ENCODE measurements at places on chromosomes 2 and 18. TPM values are rescaled to one million over a fixed set of nuclear protein-coding genes. Genes with fewer than 3 reads are reported as not detected.

The ZNF804A gene
- total RNA-seq = 1.3 TPM

DNA sequence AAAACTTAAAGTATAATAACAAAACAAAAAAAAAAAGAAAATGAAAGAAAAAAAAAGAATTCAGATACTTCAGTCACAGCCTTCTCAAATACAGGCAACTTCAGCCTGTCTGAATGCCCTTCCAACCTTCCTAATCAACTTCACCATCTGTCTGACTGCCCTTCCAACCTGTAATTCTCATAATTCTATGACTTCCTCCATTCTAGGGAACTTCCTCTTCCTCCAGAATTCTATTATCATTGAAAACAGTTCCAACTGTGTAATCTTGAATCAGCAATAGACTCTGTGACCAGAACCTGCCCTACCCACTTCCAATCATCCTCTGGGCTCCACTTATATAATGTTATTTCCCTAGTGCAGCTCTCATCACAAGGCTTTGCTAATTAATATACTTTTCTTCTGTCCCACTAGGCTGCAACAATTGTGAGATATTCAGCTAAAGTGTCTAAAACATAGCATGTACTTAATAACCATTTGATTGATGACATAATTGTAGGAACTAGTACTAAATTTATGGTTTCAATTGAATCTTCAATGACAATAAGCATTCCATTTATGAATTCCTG lies 127.3 kb downstream of the UPP2 start:
- H3K36me3 ChIP-seq = no peaks in the 10 kb centered on the region
- H3K27me3 ChIP-seq = no peaks in the 10 kb centered on the region
- H3K27ac ChIP-seq = no peak overlapping the region
- no peaks in the 10 kb centered on the region for H3K4me1 ChIP-seq

- no peaks in the 10 kb centered on the region for H3K27me3 ChIP-seq
- H3K4me1 ChIP-seq = peaks cover 4% of the 10 kb centered on the region
- DNase-seq = no peak
- H3K36me3 ChIP-seq = no peaks in the 10 kb centered on the region
- no peak overlapping the region for H3K27ac ChIP-seq
- H3K4me3 ChIP-seq = no peak overlapping the region
Observed at GRCh38 chr18:13392029-13392750, 173.6 kb downstream of the LDLRAD4 start.

DNA sequence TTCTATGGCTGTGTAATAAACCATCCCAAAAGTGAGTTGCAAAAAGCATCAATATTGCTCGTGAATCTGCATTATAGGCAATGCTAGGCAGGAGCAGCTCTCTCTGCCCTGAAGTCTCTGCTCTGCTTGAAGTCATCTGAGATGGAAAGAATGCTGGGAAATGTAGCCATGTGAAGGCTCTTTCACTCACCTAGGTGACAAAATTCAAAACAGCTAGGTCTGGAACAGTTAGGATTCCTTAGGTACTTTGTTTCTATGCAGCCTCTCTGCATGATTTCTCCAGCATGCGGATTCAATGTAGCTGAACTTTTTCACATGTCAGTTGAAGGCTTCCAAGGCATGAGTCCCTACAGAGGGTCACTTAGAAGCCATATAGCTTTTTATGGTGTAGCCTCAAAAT lies 1383.7 kb downstream of the LRP1B start:
- no peak overlapping the region for H3K27ac ChIP-seq
- no peaks in the 10 kb centered on the region for H3K27me3 ChIP-seq
- H3K4me3 ChIP-seq = no peak overlapping the region
- H3K36me3 ChIP-seq = no peaks in the 10 kb centered on the region
- no peaks in the 10 kb centered on the region for H3K4me1 ChIP-seq

DNA sequence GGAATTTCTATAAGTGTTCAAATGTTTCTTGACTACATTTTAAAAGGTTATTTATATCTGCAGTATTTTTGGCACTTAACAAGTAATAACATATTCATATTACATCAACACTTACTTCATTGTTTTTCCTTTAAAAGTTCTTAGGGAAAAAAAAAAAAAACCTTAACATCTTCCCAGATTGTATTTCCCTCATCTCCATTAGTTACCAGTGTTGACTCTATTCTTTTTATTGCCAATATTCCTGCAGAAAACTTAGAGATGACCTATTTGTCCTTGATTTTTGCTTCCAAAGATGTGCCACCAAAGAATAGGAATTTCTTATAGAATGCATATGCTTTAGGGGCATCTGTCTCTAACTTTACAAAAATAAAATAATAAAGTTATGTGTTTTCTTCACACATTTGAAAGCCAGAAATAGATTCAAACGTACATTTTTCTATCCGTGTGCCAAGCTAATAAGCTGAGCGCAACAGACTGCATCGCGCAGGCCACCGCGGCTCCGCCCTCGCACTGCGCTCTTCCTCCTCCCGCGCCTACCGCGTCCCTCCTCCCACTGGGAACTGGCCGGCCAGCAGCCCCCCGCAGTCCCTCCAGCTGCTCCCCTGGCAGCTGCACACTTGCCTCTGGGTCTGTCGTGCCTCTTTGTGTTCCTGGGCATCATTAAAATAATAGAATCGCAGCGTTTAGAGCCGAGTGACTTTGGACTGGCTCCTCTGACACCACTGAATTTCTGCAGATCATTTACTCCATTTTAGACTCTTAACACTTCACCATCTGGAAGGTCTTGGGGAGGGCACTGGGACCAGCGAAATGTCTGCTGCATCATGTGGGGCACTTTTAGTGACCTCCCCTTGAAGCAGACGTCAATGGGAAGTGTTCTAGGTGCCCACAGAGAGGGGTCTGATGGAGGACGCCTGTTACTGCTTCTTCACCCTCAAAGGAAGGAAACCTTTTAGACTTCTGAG lies 21.2 kb upstream of the NAB1 start:
- DNase-seq = no peak
- H3K27ac ChIP-seq = peak overlapping the region; percentile 51
- H3K27me3 ChIP-seq = no peaks in the 10 kb centered on the region
- peaks cover 17% of the 10 kb centered on the region for H3K4me1 ChIP-seq

The LYPD6B gene
- 2.0 TPM for total RNA-seq

The SERPINB8 gene
- total RNA-seq = 15.4 TPM

DNA sequence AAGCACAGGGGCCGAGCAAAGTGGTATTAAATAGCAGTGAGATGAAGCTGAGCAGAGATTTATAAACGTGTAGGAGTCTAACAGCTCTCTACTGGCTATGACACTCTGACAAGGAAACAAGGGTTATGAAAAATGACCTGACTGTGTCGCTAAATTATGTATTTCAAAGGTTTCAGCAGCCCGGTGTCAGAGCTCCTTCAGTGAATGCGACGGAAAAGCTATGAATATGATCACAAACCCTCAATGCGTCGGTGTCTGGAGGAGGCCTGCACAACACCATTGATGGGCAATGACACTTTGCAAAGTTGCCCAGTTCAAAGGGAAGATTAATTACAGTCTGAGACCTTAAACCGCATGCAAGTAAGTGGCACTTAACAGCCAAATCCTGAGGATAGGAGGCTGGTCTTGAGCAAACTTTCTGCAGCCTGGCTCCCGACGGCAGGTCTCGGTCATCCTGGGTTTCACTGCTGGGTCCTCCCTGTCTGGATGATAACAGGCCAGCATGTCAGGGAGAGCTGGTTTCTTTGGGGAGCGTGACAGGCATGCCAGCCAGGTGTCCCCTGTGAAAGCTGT lies 615.1 kb upstream of the SALL3 start:
- H3K4me3 ChIP-seq = no peak overlapping the region
- H3K27ac ChIP-seq = no peak overlapping the region
- DNase-seq = no peak
- H3K4me1 ChIP-seq = no peaks in the 10 kb centered on the region

GRCh38 chr18:54904581-54904980 lies 54.7 kb downstream of the CCDC68 start:
- no peaks in the 10 kb centered on the region for H3K4me1 ChIP-seq
- no peak overlapping the region for H3K4me3 ChIP-seq
- no peaks in the 10 kb centered on the region for H3K36me3 ChIP-seq
- DNase-seq = no peak
- no peak overlapping the region for H3K27ac ChIP-seq

DNA sequence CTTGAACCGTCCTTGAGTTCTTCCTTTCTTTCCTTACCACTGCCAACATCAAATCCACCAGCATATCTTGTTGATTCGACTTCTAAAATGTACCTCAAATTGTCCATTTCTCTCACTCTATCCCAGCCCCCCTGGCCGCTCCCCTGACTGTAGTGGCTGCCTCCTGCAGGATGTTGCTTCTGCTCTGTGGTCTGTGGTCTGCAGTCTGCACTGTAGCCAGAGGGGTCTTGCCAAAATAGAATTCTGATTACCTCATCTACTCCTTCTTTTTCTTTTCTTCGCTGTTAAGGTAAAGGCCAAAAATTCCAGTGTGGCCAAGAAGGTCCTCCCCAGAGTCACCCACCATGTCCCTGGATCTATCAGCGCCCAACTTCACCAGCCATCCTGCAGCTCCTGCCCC lies 79.5 kb upstream of the ALPP start:
- H3K27me3 ChIP-seq = no peaks in the 10 kb centered on the region
- H3K4me1 ChIP-seq = no peaks in the 10 kb centered on the region
- DNase-seq = no peak
- H3K4me3 ChIP-seq = no peak overlapping the region
- H3K36me3 ChIP-seq = peaks cover 15% of the 10 kb centered on the region

DNA sequence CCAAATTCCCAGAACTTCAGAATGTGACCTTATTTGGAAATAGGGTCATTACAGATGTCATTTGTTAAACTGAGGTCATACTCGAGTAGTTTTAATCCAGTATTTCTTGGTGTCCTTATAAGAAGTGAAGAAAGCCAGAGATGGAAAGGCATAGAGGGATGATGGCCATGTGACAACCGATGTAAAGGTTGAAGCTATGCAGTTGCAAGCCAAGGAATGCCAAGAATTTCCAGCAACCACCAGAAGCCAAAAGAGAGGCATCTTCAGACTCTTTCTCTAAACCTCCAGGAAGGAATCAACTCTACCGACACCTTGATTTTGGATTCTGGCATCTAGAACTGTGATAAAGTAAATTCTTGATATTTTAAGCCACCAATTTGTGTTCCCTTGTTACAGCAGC lies 242.2 kb downstream of the CDH20 start:
- no peak for DNase-seq
- no peak overlapping the region for H3K27ac ChIP-seq
- no peaks in the 10 kb centered on the region for H3K27me3 ChIP-seq
- H3K4me3 ChIP-seq = no peak overlapping the region
- H3K4me1 ChIP-seq = no peaks in the 10 kb centered on the region

- DNase-seq = no peak
- peaks cover 47% of the 10 kb centered on the region for H3K4me1 ChIP-seq
- no peak overlapping the region for H3K27ac ChIP-seq
- H3K36me3 ChIP-seq = no peaks in the 10 kb centered on the region
Observed at GRCh38 chr2:127381762-127382161, 6.0 kb downstream of the MAP3K2 start.

GRCh38 chr2:35443087-35443486 lies 912.5 kb upstream of the CRIM1 start:
- H3K4me1 ChIP-seq = peaks cover 5% of the 10 kb centered on the region
- H3K4me3 ChIP-seq = no peak overlapping the region
- no peak overlapping the region for H3K27ac ChIP-seq
- no peak for DNase-seq

The CRYBA2 gene
- total RNA-seq = not detected

DNA sequence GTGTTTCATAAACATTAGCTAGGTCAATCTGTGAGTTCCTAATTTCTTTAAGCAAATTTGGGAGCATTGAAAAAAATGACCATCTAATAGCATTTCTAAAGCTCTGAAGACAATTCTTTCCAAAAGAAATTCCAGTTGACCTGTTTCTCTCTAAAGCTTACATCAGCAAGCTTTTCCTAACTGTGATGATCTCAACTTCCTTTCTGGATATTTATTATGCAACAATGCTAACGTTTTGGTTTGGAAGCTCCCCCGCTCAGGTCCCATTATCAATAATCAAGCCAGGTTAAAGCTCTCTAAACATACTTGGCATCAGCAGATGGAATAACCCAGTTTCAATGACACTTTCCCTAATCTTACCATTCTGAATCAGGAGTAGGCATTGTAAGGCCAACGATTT lies 196.3 kb upstream of the TANK start:
- no peaks in the 10 kb centered on the region for H3K27me3 ChIP-seq
- no peak overlapping the region for H3K27ac ChIP-seq
- H3K4me1 ChIP-seq = peaks cover 12% of the 10 kb centered on the region
- H3K36me3 ChIP-seq = no peaks in the 10 kb centered on the region

GRCh38 chr18:34875150-34875549 lies 165.1 kb downstream of the DTNA start:
- no peak overlapping the region for H3K27ac ChIP-seq
- H3K36me3 ChIP-seq = no peaks in the 10 kb centered on the region
- H3K4me3 ChIP-seq = no peak overlapping the region
- DNase-seq = no peak
- H3K27me3 ChIP-seq = no peaks in the 10 kb centered on the region
- no peaks in the 10 kb centered on the region for H3K4me1 ChIP-seq

The NTSR2 gene
- not detected for total RNA-seq

DNA sequence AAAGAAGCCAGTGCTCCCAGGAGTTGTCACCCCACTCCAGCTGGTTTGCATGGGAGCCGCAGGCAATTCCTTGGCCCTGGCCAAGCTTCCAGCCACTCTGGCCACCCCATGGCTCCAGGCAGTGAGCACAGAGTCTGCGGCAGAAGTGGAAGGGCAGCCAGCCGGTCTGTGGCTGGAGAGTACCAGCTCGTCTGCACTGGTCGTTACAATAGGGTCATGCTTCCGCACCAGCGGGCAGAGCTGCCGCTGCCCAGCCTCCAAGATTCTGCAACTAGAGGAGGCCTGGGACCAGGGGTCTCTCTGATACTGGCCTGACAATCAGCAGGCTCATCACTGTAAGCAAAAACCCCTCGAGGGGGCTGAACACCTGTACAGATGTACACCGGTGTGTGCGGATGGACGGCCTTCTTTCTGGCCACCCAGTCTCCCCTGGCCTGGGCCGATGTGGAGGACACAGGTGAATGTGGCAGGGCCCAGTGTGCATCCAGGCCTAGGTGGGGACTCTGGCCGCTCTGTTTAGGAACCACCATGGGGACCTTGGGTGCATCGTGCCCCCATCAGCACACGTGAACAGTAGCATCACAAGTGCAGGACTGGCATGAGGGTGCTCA lies 51.9 kb upstream of the ODC1 start:
- H3K4me1 ChIP-seq = no peaks in the 10 kb centered on the region
- no peak for DNase-seq
- H3K27me3 ChIP-seq = peaks cover 4% of the 10 kb centered on the region
- H3K36me3 ChIP-seq = no peaks in the 10 kb centered on the region
- no peak overlapping the region for H3K4me3 ChIP-seq

The SERPINB10 gene
- total RNA-seq = not detected

The WBP1 gene
- total RNA-seq = 60.1 TPM

DNA sequence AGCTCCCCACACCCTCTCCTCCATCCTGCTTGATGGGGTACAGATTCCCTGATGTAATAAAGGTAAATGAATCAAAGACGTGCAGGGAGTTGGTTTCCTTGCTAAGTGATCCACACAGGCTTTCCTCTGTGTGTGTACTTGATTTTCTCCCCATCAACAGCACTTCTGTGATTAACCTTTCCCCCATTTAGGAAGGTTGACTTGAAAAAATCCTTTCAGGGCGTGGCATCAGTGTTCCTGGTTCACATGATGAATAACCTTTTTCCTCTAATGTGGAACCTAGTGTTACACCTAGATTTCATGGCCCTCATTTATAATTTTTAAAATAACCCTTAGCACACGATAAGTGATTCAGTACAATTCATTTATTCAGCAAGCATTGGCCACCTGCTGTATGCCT lies 115.0 kb downstream of the ICA1L start:
- H3K4me3 ChIP-seq = no peak overlapping the region
- H3K27me3 ChIP-seq = no peaks in the 10 kb centered on the region
- no peak overlapping the region for H3K27ac ChIP-seq
- H3K36me3 ChIP-seq = peaks cover 29% of the 10 kb centered on the region
- peaks cover 10% of the 10 kb centered on the region for H3K4me1 ChIP-seq

The BBS5 gene
- 7.0 TPM for total RNA-seq

The KLHL41 gene
- 0.68 TPM for total RNA-seq

The UPP2 gene
- not detected for total RNA-seq

GRCh38 chr2:15920696-15921095 lies 19.7 kb upstream of the MYCN start:
- H3K4me3 ChIP-seq = no peak overlapping the region
- no peaks in the 10 kb centered on the region for H3K36me3 ChIP-seq
- H3K27ac ChIP-seq = no peak overlapping the region
